ENCODE measurements at places on chromosomes 12 and 14.

- no peak for DNase-seq
Observed at GRCh38 chr12:120121766-120122293, 5.3 kb upstream of the RAB35 start.

DNA sequence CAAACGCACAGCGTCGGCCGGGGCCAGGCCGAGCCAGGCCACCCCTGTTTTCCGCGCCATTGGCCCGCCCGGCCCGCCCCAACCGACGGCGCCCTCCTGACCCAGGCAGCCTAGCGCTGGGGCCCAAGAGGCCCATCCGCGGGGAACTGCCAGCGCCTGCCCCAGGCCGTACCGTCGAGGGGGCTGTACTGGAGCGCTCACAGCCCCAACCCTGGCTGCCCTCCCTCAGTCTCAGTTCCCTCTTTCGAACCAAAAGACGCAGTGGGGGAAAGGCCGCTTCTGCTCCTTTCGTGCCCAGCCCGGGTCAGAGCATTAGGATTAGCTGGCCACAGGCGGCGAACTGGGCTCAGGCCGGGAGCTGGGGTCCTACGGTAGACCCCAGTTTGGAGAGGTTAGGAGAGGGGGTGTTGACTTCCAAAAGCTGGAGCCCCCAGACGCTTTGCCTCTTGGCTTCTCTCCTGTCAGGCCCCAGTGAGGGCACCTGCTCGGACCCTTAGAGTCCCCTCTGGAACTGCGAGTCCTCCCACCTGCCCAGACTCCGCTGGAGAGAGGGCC is 1.9 kb downstream of the NKX2-1 start:
- no peak for DNase-seq

DNA sequence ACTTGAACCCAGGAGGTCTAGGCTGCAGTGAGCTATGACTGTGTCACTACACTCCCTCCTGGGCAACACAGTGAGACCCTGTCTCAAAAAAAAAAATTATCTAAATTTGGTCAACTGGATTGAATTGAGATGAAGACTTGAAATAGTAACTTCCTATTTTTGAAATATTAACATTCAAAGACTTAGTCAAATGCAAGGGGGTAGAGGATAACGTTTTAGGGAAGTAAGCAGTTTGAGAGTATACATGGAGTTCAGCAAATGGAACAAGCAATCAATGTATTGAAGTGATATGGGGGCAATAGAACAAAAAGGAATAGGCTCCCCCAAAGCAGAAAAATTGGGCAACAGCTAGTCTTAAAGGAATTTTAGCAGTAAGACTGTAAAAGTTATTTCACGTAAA is 4.6 kb upstream of the MFAP5 start:
- DNase-seq: no peak

GRCh38 chr12:57881475-57881874 is 34.9 kb upstream of the CTDSP2 start:
- no peak for DNase-seq

- no peak for DNase-seq
Observed at GRCh38 chr12:20599757-20600156, 95.4 kb upstream of the SLCO1C1 start.
